AG10803 (cell line): ENCODE measurements at places on chromosomes 3 and 15.

- DNase-seq: no peak
These were observed 35.1 kb downstream of the CCK start for GRCh38 chr3:42230860-42231259.

DNA sequence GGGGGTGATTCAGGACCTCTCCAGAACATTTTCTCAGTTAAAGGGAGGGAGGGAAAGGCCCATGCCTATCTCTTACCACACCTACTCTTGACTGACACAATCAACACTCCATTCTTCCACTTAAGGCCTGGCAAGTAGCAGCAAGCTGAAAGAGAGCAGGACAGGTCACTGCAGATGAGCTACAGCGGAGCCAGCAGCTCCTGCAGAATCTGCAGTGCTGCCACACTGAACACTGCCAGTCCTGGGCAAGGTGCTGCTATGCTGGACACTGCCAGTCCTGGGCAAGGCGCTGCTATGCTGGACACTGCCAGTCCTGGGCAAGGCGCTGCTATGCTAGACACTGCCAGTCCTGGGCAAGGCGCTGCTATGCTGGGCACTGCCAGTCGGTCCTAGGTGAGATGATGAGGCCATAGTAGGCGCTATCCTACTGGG, 143.7 kb downstream of the MYLK start:
- DNase-seq: no peak

DNA sequence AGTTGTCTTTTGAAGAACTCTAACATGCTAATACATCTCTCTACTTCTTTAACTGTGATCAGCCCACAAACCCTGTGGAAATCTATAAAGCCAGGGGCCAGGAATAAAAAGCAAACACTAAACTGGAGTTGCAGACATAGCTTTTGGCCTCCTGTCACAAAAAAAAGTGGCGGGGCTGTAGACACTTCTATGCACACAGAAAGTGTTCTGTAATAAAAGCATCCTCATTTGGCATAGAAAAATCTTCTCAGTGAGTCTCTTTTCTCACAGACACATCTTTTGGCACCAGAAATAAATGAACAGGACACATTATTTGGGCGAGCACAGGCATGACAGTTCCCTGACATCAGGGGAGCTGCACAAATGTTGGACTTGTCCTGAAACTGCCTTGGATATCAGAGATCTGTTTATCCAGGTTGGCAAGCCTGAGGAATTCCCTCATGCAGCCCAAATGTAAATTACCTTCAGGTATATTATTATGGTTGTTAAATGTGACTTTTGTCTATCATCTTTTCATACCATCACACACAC, 355.4 kb downstream of the FGF12 start:
- DNase-seq: no peak

DNA sequence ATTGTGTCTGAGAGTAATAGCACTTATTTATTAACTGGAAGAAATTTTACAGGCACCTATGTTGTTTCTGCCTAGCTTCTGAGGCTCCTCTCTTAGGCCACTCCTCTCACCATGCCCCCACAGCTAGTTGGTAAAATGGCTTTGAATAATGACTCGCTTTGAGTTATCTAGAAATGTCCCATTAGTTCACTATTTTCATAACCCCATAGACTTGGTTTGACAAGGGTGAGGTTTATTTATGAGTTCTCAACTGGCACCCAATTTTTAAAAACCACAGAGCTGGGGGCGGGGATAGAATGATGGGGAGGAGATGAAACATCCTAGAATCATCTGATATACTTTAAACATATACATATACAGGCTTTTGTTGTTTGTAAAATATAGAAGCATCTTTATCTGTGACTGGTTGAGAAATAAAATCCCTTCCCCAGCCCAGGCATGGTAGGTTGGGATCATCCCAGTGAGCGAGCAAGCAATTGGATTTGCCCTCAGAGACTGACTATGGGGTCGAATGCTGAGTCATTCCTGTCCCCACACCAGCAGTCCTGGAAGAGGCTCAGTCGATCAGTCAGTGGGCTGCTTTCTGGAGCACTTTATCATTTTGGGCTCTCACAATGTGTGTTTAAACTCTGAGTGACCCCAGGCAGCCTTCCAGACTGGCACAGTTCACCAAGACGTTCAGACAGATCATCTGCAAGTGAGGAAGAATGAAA, 60.2 kb upstream of the TSEN2 start:
- no peak for DNase-seq

DNA sequence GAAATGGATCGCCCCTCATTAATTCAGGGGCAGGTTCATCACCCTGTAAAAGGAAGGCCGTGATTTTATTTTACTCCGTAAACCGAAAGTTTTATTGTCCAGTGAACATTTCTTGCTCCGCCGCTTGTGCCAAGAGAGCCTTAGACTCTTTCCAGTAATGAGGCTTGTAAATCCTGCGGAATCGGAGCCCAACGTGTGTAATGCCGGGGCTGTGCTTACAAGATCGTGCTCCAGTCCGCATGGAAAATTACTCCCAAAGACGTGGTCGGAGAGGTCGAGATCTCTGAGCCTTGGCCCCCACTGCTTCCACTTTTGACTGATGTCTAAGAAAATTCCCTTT, 649 bp upstream of the PLOD2 start:
- peak; percentile 71 for DNase-seq

- DNase-seq: peak; percentile 4
These were observed 116.6 kb downstream of the CHDH start for GRCh38 chr3:53729618-53730017.

DNA sequence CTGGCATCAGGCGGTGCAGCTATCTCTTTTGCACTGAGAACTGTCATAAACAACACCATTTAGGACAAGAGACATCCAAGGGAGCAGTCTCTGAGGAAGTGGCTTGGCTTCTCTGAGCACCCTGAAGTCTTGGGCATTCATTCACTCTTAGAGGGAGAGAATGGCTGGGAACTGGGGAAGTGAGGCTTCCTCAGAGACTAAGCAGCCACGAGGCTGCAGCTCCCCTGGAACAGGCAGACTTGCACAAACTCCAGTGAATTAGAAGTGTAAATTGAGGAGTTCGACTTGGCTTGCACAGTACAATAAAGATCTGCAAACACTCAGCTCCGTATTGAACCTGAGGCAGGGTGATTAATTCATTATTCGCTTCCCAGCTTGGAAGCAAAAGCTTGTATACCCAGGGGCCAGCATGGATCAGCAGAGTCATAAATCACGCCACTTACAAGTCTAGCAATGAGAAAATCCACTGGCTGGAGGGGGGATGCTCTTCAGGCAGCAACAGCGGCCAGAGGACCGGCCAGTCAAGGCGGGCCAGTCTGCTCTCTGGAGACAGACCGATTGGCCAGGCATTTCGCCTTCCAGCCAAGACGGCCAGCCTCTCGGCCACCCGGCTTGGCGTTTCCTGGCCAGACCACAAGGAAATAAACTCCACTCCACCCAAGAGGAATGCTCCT, 118.8 kb upstream of the ADPGK start:
- peak; percentile 88 for DNase-seq

DNA sequence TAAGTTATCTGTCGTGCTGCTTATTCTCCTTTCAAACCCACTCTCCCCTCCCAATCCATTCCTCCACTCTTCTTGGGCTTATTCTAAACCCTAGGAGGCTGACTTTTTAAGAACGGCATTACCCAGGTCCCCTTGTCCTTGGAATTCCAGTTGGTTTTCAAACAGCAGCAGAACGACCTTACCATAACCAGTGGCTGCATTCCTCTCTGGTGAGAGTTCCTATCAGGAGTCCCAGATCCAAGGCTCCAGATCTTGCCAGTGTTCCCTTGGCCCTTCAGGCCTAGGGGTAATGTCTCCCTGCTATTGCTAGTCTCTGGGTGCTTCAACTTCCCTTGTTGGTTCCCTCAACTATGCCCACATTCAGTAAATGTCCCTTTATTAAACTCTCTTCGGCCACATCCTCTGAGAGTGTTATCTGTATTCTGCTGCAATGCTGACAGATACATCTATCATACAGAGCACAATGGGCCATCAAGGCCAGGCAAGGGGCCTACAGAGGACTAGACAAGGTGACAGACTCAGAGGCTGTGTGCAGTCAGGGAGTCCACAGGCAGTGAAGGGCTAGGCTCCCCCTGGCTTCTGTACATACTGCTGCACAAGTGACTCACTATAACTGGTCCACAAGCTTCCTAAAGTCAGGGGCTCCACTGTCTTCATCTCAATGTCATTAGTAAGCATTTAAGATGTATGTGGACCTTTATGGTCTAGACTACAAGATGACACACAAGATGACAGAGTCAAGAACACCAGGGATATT, 10.1 kb downstream of the LYSMD2 start:
- DNase-seq: peak; percentile 50

GRCh38 chr15:71002316-71002715, 109.7 kb downstream of the LRRC49 start:
- no peak for DNase-seq

GRCh38 chr3:46913644-46914043, 36.1 kb downstream of the PTH1R start:
- DNase-seq: no peak

- DNase-seq: no peak
These were observed 18.1 kb downstream of the HEMK1 start for GRCh38 chr3:50587373-50587772.

DNA sequence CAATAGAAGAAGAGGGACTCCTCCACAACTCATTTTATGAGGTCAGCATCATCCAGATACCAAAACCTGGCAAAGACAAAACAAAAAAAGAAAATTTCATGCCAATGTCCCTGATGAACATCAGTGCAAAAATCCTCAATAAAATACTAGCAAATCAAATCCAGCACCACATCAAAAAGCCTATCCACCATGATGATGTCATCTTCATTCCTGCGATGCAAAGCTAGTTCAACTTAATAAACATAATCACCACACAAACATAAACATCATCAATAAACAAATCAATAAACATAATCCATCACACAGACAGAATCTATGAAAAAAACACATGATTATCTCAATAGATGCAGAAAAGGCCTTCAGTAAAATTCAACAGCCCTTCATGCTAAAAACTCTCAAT, 342.1 kb downstream of the RSL24D1 start:
- no peak for DNase-seq

DNA sequence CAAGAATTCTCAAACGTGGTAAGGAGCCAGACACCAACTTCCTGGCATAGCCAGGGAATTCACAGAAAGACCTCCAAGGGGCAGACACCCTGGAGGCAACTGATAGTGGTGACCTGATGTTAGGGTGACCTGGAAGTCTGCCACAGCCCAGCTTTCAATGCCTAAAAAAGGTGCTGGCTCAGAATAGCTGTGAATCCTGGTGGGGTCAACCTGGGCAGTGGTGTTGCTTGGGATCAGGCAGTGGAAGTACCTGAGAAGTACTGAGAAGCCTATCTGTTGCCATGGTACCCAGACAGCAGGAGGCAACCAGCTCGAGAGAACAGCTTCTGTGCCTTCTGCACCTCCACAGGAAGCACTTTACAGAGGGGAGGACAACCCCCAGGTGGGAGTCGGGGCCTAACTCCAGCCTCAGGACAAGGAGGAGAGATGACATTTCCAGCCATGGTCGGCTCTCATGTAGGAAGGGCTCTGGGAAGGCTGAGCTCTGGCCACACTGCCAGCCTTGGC, 55.4 kb upstream of the LARS2 start:
- DNase-seq: no peak

DNA sequence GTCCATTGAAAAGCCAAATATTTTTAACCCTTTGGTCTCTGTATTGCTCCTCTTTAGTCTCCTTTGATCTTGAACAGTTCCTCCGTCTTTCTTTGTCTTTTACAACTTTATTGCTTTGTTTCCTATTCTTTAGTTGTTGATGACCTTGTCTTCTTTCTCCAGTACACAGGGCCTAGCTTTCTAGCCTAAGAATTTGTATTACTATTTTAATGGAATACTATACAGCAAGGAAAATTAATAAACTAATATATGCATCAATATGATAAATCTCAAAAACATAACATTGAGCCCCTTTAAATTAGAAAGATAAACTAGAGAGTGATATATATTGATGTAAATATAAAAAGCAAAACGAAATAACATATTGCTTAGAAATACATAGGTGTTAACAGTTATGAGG, 88.7 kb downstream of the NR1D2 start:
- no peak for DNase-seq

DNA sequence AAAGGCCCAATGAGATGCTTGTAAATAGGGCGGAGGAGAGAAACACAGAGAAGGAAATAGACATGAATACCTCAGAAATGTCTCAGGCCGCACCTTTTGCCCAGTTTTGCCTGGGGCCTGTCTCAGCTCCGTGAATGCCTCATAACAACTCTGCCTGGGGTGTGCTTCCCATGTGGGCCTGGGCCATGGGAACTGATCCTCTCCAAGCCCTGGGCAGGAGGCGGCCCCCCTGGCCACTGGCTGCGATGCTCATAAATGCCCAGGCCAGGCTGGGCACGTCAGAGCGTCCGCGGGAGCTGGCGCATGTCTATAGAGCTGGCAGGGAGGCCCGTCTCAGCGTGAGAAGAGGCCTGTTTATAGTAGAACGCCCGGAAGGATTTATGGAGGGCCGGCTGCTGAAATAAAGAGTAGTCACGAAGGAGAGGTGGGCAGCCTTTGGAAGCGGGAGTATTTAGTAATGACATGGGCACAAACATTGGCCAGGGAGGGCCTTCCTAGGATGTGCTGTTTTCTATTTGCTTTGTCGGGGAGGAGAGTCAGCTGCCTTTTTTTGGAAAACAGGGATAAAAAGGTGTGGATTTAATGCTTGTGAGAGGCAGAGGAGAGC, 85.9 kb upstream of the IGF1R start:
- no peak for DNase-seq

GRCh38 chr3:155270485-155271342, 22.8 kb downstream of the STRIT1 start:
- no peak for DNase-seq

- DNase-seq: no peak
These were observed 126.8 kb upstream of the CLSTN2 start for GRCh38 chr3:139808201-139808600.

DNA sequence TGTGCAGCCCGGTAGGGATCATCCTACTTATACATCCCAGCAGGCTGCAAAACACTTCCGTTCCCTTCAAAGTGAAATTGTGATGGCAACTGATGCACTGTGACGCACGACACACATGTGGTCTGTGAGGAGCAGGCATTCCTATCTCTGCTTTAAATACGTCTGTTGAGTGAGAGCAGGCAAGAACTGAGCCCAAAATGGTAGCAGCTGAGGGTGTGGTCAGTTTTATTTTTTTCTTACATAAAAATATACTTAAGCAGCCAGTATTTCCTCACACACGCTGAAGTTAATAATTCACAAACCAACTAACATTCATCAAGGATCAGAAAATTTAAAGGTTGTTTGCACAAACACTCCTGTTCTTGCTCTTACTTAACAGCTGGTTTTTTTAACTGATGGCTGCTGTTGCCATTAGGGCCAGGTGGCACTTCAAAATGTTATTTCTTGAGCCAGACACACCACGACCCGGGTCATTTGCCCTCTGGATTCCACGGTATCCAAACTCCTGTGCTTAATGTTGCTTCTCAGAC, 23.9 kb downstream of the LRIG1 start:
- DNase-seq: peak; percentile 41
